ENCODE measurements at places on chromosomes 16 and 17.

DNA sequence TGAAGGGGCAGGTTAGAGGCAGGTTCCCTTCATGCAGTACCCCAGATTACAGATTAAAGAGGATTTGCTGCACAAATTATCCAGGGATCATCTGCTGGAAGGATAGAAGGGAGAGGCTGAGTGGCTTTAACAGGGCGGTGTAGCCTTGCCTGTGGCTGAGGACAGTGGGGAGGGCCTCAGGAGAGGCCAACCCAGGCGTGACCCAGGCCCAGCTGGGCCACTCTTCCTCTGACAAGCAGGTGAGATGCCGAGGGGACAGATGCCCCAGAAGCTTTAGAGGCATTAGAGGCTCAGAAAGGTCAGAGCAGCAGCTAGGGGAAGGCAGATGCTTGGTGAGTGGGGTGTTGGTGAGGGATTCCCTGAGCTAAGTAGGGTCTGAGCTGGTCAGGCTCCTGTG lies 18.1 kb upstream of the MTMR4 start:
- no peak for DNase-seq

DNA sequence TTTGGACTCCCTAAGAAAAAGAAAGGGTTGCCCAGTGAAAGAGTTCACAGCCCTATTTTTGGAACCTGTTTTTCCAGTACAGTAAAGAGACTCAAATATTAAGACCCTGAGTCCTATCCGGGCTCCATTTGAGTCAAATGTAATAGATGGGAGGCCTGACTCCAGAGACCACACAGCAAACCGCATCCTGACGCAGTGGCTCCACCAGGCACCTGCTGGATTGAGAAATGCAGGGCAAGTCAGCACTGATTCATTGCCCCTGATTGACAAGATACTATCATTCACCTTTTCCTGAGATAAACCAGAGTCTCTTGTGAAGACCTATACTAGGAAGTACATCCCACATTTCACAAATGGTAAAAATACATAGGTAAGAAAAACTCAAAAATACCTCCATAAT lies 715.7 kb upstream of the SOX9 start:
- DNase-seq, result no peak

GRCh38 chr17:81550830-81551457 lies 1.2 kb downstream of the FAAP100 start:
- DNase-seq, result no peak

DNA sequence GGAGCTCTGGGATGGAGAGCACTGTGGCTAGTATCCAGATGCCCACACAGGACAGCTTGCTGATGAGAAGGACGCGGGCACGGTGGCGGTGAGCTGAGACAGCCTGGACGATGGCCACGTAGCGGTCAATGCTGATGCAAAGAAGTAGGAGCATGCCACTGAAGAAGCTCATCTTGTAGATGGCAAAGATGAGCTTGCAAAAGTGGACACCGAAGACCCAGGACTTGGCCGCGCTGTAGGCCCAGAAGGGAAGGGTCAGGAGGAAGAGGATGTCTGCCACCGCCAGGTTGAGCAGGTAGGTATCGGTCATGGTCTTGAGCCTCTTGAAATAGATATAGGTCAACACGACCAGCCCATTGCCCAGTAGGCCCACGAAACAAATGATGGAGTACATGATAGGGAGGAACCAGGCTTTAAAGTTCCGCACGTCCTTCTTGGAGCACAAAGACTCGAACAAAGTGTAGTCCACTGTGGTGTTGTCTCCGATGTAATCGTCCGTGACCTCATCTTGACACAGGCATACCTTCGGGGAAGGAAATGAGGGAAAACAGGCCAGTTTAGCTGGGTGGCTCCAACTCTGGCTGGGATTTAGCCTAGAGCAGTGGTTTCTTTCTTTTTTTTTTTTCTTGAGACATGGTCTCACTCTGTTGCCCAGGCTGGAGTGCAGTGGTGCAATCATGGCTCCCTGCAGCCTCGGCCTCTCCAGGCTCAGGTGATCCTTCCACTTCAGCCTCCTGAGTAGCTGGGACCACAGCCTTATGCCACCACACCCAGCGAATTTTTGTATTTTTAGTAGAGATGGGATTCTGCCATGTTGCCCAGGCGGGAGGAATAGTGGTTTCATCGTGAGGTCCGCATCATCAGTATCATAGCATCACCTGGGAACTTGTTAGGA lies 9.7 kb downstream of the CCR7 start:
- DNase-seq, result no peak

- DNase-seq, result no peak
Observed at GRCh38 chr16:84730406-84731106, 30.8 kb downstream of the USP10 start.

DNA sequence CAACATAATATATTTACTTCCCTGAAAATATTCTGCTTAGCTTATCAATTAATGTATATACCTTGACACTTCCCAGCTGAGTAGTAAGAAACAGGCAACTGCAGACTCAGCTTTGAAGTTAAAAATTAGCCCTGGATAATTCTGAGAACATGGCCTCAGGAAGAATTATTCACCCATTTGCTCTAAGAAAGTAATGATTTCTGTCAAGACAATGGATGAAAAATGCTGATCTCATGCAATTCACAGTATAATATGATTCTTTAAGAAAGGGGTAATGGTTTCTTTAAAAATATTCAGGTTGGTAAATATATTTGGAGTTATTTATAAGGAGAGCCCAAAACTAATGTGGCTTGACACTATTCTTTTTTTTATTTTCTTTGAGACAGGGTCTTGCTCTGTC lies 88.8 kb downstream of the CACNG1 start:
- DNase-seq, result no peak

DNA sequence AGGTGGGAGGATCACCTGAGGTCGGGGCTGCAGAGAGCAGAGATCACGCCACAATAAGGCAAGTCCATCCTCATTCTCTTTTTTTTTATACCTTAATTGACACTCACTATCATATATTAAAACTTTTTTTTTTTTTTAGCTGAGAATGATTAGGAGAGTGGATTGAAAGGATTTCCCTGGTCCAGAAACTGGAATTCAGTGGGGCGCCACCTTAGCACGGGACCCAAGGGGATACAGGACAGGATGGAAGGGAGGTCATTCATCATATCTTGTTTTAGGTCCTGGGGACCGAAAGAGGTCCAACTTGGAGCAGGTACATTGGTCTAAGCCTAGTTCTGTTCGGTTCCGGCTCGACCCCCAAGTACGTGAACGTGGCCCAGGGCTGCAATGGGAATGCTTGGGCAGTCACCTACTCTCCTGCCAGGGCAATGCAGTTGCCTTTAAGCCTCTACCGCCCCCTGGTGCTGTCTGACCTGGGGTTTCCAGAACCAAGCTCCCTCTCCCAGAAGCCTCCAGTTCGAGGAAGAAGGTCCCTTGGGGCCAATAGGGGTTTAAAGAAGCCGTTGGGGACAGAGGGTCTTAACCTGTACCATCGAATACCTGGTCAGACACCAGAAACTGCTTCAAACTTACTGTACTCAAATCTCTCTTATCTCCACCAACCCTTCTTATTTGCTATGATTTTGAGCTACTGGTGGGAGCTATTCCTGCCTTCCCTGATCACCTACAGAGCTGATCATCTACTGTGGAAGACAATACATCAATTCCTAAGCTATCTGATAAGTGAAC lies 19.9 kb upstream of the GPATCH8 start:
- no peak for DNase-seq

DNA sequence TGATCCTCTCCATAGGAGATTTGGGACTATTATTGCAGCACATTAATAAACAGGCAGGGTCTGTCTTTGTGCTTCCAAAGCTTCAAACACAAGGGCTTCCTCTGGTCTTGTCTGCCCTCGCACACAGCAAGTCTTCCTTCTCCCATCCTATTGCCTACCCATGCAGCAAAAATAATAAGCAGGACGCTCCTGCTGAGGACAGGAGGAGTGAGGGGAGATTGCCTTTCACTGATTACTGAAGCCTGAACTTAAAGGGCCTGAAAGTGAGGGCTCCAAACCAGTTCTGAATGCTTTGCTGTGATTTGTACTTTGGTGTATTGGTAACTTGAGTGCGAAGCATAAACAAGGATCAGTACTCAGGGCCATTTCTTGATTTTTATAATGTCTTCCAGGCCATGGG lies 197.6 kb upstream of the XYLT1 start:
- no peak for DNase-seq
